ENCODE measurements at places on chromosomes 2 and 18. TPM values are rescaled to one million over a fixed set of nuclear protein-coding genes. Genes with fewer than 3 reads are reported as not detected.

The EHD3 gene
- total RNA-seq, result 2.6 TPM

The TMEM198 gene
- total RNA-seq, result 2.1 TPM

The KCNIP3 gene
- total RNA-seq, result 2.1 TPM

The DNAJC27 gene
- 8.4 TPM for total RNA-seq

The UNC80 gene
- 2.1 TPM for total RNA-seq

The VPS54 gene
- 25.1 TPM for total RNA-seq

The CNGA3 gene
- total RNA-seq, result 0.52 TPM

The TNFRSF11A gene
- total RNA-seq, result 8.9 TPM

The ACP1 gene
- total RNA-seq, result 77.8 TPM

The TMEM200C gene
- 0.52 TPM for total RNA-seq

The MRO gene
- total RNA-seq, result 3.1 TPM

The NIF3L1 gene
- total RNA-seq, result 23.0 TPM

The CETN1 gene
- not detected for total RNA-seq

The SERPINB4 gene
- not detected for total RNA-seq

The SCRN3 gene
- 14.6 TPM for total RNA-seq

The NYAP2 gene
- 0.52 TPM for total RNA-seq

The HOXD11 gene
- not detected for total RNA-seq

The RESP18 gene
- not detected for total RNA-seq

The ARHGEF4 gene
- total RNA-seq, result 11.5 TPM

The SIGLEC15 gene
- not detected for total RNA-seq

Measured in skeletal muscle tissue (tissue), 5 donors.